Activated CD4-positive, alpha-beta T cell treated with anti-CD3 and anti-CD28 coated beads, Interleukin-2, amount 50 U/mL, for 48 hours (primary cell): ENCODE measurements at places on chromosomes 5 and 9.

DNA sequence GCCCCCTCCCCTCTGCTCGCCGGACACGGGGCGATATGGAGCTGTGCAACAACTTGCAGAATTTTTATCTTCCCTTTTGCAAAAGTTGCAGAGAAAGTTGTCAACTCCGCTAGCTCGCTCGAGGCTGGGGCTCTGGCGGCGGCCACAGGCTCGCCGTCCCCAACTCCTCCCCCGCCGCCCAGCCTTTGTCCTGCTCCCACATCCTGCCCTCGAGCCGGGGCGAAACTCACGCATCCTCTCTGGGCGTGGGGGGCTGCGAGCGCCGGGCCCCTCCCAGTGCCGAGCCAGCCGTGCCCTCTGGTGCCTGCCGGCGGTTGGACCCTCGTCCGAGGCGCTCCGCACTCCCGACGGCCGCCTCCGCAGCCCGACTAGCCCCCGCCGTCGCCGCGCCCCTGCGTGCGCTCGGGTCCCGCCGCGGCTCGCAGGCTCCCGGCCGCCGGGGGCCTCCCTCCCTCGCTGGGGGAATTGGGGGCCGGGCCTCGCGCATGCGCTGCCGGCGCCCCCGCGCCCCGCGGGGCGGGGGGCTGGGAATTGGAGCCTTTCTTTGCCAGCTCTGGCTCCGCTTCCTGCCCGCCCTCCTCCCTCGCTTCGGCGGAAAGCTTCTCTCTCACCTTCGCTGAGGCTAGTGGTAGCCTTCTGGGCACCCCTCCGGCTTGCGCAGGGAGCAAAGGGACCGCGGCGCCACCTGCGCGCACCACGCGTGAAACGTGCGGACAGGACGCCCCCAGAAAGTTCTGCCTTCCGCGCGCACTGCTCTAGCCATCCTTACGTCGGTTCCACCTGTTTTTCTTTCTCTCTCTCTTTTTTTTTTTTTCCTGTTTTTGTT is at the start of gene CCNJL:
Gene CCNJL, minus strand, starts transcription at position 431 of the 826 bp plus-strand sequence. CDS start 641 bp downstream, outside the sequence.
- DNase-seq: peak; percentile 5

DNA sequence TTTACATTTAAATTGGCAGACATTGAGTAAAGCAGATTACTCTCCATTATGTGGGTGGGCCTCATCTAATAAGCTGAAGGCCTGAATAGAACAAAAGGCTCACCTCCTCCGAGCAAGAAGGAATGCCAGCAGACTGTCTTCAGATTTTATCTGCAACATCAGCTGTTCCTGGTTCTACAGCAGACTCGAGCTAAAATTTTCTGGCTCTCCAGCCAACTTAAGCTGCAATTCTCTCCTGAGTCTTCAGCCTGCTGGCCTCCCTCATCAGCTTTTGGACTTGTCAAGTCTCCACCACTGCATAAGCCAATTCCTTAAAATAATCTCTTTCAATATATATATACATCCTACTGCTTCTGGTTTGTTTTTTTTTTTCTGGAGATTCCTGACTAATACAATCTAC is 12.5 kb downstream of the TRPM3 start:
- DNase-seq: no peak

DNA sequence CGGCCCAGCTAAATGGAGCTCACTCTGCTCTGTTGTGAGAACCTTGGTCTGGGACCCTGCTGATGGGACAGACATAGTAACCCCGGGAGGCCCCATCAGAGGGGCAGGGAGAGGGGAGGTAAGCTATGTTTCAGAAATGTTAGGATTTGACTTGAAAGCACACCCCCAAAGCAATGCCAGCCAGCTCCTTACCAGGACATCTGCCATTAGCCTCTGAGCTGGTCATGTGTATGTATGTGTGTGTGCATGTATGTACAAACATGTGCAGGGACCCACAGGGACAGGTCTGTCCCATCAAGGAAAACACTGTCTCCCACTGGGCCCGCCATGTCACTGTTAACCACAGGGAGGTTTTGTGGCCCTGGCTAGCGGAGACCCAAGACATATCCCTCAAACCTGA is 14.5 kb downstream of the SLC22A4 start:
- no peak for DNase-seq

- no peak for DNase-seq
These were observed 6.9 kb downstream of the NR4A3 start for GRCh38 chr9:99828417-99829176.

DNA sequence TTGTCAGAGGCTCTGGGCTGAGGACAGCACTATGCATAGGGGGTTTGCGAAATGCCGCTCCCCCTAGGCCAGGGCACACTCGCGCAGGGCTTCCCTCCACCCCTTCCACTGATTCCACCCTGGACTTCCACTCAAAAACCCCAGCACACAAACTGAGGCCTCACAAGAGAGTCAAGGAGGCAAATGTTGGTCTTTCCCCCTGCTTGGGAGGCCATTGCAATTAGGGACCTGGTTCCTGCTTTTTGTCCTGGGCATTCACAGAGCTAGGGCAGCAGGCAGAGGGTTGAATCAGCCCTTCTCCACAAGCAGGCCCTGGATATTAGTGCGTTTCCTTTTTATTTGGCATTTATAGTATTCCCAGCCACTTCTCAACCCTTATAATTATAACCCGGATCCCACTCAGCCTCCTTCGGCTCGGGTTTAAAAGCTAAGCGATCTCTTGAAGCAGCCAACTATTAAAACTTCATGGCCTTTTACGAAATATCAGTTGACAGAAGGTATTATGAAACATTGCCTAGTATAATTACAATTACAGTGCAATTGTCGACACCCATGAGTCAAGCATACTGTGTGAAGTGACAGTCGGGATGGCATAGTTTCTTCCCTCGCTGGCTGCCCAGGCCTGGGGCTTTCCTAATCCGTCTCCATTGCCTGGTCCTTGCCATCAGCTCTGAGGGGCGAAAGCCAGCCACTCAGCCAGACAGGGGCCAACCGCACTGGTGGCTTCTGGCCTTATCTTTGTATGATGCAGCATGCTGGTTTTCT is 285.5 kb upstream of the MAP3K1 start:
- DNase-seq: no peak

GRCh38 chr5:139677736-139678613 is 29.8 kb downstream of the CXXC5 start:
- no peak for DNase-seq

GRCh38 chr5:113024076-113024697 is 47.6 kb downstream of the DCP2 start:
- no peak for DNase-seq
